Endothelial cell of umbilical vein (primary cell): ENCODE measurements at places on chromosomes 7 and 10.
A peak's percentile ranks its signal among the peaks of the same experiment; 100 is the strongest.

DNA sequence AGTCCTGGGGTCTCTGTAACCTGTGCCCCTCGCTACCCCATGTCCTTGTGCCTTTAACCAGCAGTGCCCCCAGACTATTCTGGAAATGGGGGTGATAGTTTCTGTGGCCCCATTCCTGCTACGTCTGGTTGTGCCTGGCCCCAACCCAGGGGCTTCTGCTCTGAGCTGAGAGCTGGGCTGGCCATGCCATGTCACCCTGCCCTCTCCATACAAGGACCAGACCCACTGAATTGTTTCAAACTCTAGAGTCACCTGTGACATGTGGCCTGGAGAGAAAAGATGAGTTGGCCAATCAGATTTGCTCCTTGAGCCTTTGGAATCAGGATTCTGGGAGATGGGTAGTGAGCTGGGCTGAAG, 108.6 kb downstream of the GRK5 start:
- no peak for DNase-seq

GRCh38 chr7:50502947-50503346, 52.8 kb upstream of the FIGNL1 start:
- DNase-seq: no peak

DNA sequence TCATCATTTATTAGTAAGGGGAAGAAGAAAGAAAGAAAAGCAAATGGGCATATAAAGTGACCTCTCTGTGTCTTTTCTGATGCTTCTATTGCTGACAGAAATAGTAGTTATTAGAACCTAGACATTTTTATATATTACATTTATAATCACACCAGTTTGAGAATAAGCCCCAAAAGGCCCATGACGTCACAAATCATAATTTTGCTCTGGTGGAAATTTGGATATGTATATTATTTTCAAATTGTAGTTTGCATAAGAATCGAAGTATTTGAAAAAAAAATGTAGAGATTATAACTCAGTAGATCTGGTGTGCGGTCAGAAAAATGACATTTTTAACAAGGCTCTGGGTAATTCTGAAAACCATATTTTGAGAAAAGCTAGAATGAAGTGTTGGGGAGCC, 101.2 kb upstream of the STEAP1 start:
- DNase-seq: no peak

DNA sequence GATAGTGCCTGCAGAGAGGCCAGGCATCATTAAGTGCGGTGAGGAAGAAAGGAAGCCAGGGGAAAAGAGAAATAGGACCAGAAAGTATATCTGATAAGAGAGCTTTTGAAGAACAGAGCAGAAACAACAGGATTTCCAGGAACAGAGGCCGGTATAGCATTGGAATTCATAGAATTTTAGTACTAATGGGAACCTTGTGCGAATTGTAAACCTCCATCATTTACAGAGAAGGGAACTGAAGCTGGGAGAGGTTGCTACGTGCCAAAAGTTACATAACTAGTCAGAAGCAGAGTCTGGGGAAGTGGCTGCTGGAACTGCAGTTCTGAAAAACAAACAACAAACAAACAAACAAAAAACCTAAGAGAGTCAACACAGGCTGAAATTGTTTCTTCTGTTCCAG, 5.4 kb upstream of the ZMYND11 start:
- no peak for DNase-seq

GRCh38 chr10:97049670-97050069, 136.1 kb downstream of the SLIT1 start:
- DNase-seq: no peak

DNA sequence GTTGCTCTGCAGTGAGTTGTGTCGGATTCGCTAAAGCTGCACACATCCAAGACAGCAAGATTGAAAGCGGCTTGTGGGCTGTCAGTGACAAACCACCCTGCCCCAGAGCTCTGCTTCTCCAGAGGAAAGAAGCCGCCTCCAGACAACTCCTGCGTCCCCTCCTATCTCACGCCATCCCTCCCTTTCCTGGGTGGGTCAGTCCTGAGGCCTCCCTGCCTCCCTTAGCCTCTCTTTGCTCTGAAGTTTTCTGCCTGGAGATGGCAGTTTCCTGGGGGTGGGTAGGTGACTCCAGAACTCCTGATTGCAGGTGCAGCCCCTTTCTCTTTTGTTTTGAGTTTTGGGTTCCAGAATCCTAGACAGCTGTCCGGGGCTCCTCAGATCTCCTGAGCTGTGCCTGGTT, 78.7 kb downstream of the EMX2 start:
- DNase-seq: no peak

GRCh38 chr7:70354409-70355169, 756.3 kb downstream of the AUTS2 start:
- DNase-seq: no peak

- DNase-seq: no peak
These were observed 571 bp upstream of the VWC2 start for GRCh38 chr7:49772916-49773217.

GRCh38 chr7:158620418-158620817, 32.8 kb upstream of the PTPRN2 start:
- DNase-seq: no peak

- peak; percentile 67 for DNase-seq
These were observed 42.9 kb upstream of the BHLHA15 start for GRCh38 chr7:98168181-98168903.

- no peak for DNase-seq
These were observed 14.2 kb upstream of the ZNF786 start for GRCh38 chr7:149104749-149105148.

DNA sequence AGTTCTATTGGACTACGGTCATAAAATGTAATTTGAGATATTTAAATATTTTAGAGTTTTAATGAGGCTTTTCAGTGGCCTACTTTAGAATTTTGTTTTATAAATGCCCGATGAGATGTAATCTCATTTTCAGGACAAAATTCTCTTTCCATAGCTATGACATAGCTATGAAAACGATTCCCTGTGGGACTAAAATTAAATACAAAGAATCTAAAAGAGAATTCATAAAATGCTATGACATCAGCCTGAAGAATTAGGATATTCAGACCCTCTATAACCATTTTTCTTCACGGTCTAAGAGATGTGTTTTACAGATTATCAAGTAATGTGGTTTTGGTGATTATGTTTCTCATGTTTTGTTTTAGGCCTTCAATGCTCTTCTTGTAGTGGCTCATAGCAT, 48.2 kb upstream of the ODAD2 start:
- DNase-seq: no peak

DNA sequence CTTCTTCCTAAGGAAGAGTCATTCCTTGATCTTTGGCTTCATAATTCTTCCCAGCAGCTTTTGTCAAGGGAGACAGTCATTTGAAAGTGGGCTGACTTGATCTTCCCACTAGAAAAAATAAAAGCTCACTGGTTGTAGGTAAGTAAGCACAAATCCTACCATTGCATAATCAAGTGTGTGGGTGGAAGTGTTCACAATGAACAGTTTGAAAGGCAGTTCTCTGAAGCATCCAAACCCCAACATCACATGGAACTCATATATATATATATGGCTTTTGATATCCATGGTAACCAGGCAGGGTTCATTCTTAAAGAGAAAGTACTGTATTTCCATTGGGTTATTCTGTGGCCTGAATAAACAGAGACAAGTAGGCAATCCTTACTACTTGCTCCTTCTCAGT, 51.6 kb downstream of the ARMH3 start:
- no peak for DNase-seq
